NCI-H2171 treated with DMSO at 0.1 percent for 48 hours (cell line): ENCODE measurements at places on chromosomes 12 and 14.
A peak's percentile ranks its signal among the peaks of the same experiment; 100 is the strongest.

GRCh38 chr14:76267322-76268046 is 108.5 kb upstream of the ESRRB start:
- DNase-seq: peak; percentile 42

GRCh38 chr14:95098984-95099599 is 58.2 kb downstream of the DICER1 start:
- DNase-seq: peak; percentile 40

- DNase-seq: peak; percentile 8
Observed at GRCh38 chr12:11672256-11673191, 23.1 kb downstream of the ETV6 start.

DNA sequence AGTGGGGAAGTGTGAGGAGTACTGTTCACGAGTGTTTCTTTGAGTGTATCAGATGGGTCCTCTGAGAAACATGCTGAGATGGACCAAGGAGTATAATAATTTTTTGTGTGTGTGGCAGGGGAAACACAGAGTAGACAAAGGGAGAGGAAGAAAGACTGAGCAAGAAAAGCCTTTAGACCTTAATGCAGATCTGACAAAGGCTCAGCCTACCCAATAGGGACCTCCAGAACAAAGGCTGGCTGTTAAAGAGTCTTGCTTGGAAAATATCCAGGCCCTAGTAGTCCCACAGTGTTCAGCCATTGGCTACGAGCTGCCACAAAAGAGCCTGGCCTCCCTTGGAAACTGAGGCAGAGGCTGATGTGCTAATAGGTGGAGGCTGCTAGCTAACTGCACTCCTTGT is 13.5 kb downstream of the COQ5 start:
- no peak for DNase-seq
